ENCODE measurements at places on chromosomes 1 and 21. TPM values are rescaled to one million over a fixed set of nuclear protein-coding genes. Genes with fewer than 3 reads are reported as not detected.

DNA sequence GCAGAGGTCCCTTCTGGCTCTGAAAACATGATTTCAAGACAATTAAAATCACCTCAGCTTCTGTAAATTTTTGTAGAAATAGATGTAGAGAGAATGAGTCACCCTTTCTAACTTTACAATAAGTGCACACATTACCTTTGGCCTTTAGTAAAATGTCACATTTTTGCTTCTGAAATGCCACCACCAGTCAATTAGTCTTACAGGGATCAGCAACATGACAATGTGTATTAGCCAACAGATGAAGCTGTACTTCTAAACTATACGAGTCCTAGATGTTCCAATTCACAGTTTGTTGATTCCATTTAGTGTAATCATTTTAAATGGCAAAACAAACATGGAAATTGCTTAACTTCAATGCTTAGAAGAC is 23.1 kb downstream of the C21orf91 start:
- no peak for DNase-seq

DNA sequence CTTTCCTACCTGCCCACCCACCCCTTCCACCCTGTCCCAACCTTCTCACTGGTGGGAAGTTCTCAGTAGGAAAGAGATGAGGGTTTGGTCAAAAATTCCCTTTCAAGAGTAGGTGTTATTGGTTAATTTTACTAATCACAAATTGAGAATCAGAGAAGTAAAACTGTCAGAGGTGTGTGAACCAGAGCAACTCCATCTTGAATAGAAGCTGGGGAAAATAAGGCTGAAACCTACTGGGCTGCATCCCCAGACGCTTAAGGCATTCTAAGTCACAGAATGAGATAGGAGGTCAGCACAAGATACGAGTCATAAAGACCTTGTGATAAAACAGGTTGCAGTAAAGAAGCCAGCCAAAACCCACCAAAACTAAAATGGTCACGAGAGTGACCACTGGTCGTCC is 11.5 kb downstream of the PLA2G2D start:
- DNase-seq: no peak

DNA sequence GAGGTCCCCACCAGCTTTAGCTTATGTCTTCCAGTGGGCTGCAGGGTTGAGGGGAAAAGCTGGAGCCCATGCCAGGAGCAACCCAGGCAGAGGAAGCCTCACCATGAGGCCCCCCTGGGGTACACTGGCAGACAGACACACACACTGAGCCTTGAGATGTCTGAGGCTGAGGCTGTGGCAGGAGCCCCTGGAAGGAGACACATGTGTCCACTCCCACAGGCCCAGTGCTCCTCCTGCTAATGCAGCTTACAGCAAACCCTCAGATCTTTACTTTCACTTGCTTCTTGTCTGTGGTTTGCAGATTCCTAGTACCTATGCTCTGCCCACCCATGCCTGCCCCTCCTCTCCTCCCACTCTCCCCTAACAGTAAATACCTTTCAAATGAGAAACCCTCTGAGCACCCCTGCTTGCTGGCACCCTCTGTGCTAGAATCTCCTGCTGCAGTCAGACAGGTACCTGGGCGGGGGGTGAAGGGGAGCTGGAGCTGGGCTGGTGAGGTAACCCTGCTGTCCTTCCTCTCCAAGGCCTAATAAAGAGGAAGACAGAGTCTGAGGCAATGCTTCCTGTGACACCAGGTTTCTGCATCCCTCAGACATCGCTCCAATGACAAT is 63.4 kb upstream of the NEK2 start:
- DNase-seq: peak; percentile 29

- DNase-seq: peak; percentile 25
Measured at GRCh38 chr1:98702976-98703375, 41.5 kb downstream of the SNX7 start.

GRCh38 chr1:232999956-233000625 is 49.7 kb downstream of the NTPCR start:
- DNase-seq: no peak

The LMOD1 gene
- 0.06 TPM for total RNA-seq

DNA sequence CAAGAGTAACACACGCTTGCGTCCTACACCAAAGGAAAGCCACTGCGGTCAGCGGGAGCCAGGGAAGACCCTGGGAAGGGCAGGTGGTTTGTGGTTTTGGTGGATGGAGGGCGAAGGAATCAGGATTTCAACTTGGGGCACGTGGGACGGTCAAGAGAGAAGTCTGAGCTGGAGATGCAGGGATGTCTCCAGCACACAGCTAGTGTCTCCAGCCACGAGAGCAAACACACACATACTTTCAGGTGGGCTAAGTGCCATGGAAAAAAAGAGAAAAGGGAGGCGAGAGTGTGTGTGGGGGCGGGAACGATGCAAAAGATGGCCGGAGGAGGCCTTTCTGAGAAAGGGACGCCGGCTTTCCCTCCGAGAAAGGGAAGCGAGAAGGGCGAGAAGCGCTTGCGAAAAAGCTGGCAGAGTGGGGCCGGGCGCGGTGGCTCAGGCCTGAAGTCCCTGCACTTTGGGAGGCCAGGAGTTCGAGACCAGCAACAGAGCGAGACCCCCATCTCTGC is 1.4 kb upstream of the SRRM1 start:
- DNase-seq: no peak

- DNase-seq: no peak
Measured at GRCh38 chr21:27825035-27825434, 858.1 kb upstream of the ADAMTS5 start.

The SOAT1 gene
- total RNA-seq: 8.6 TPM

DNA sequence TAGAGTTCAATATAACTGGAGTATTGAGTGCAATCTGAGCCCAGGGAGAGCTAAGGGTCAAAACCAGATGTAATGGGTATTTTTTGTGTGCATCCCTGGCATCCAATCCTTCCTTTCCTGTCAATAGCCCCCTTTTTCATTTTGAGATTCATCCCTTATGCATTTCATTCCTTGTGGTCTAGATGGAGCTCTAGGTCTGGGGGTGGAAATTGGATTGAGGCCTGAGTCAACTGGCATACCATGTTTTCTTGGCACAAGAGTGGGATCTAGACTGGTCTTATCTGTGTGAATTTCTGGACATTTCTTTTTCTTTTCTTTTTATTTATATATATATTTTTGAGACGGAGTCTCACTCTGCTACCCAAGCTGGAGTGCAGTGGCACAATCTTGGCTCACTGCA is 67.3 kb upstream of the RAB3GAP2 start:
- DNase-seq: no peak

DNA sequence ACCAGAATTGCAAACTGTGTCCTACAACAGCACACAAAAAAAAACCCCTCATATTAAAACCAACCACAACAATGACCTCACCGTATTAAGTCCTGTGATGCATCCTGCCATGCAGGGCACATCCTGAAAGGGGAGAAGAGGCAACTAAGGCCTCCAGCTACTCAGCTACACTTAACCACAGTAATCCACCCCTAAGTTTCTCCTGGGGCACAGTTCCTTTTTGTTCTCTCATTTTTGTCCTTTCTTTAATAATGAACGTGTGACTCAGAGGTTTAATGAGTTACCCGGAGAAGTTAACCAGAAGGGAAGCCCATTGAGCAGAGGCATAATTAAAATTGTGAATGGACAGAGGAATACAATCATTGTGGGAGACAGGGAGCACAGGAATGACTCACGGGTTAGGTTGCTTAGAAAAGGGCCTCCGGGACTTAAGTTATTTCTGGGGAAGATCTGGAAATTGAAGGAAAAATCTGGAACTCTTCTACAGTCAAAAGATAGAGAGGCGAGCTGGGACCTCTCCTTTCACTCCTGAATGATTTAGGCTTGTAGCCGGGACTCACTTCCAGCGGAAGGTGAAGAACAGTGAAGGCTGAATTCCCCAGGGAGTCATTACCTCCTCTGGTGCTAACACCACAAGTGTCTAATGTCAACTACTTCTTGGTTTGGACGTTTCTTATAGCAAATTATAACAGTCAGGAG is 36.9 kb upstream of the HIVEP3 start:
- peak; percentile 96 for DNase-seq

- DNase-seq: no peak
Measured at GRCh38 chr21:29242201-29242600, 56.5 kb upstream of the BACH1 start.

- DNase-seq: no peak
Measured at GRCh38 chr1:154956544-154956941, 644 bp upstream of the PBXIP1 start.

The LDLRAD1 gene
- total RNA-seq: not detected

The KRTAP13-2 gene
- total RNA-seq: not detected

The RC3H1 gene
- total RNA-seq: 7.5 TPM

The SPRR2A gene
- total RNA-seq: not detected

Measured in PC-3 (cell line).